ENCODE measurements at places on chromosomes 5 and 9. TPM values are rescaled to one million over a fixed set of nuclear protein-coding genes. Genes with fewer than 3 reads are reported as not detected.

DNA sequence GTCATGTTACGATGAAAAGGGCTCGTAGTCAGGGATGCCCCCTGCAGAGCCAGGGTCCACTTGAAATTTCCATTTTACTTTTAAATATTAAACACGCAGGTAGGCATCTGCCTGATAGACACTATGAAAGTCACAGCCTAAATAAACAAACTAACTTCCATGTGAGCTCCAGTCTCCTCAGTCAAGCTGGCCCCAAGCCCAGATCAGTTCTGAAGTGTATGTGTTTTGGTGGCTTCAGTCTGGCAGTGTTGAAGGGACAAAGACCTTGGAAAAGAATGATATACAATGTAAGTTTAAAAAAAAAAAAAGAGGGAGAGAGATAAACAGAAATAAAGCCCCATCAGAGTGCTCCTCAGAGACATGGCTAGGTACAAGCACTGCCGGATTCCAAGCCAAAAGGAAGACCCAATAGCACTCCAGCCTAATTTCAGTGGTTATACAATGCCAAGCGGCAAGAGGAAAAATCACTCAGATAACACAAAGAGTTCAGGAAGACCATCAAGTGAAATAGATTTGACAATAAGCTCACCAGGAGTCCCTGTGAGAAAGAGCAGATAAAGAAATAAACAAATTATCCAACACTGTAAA, 181.0 kb downstream of the BNC2 start:
- no peaks in the 10 kb centered on the region for H3K4me1 ChIP-seq
- no peaks in the 10 kb centered on the region for H3K36me3 ChIP-seq
- no peak overlapping the region for H3K4me3 ChIP-seq
- DNase-seq = peak; percentile 30
- peak overlapping the region; percentile 5 for H3K27ac ChIP-seq

- no peak overlapping the region for H3K4me3 ChIP-seq
- no peak for DNase-seq
- H3K4me1 ChIP-seq = peaks cover 11% of the 10 kb centered on the region
- no peaks in the 10 kb centered on the region for H3K36me3 ChIP-seq
Observed at GRCh38 chr5:68137511-68138140, 77.9 kb upstream of the PIK3R1 start.

GRCh38 chr5:178432421-178433272, 157.5 kb downstream of the COL23A1 start:
- no peak overlapping the region for H3K27ac ChIP-seq
- no peaks in the 10 kb centered on the region for H3K36me3 ChIP-seq
- peaks cover 18% of the 10 kb centered on the region for H3K4me1 ChIP-seq
- H3K27me3 ChIP-seq = peaks cover 10% of the 10 kb centered on the region
- DNase-seq = no peak

DNA sequence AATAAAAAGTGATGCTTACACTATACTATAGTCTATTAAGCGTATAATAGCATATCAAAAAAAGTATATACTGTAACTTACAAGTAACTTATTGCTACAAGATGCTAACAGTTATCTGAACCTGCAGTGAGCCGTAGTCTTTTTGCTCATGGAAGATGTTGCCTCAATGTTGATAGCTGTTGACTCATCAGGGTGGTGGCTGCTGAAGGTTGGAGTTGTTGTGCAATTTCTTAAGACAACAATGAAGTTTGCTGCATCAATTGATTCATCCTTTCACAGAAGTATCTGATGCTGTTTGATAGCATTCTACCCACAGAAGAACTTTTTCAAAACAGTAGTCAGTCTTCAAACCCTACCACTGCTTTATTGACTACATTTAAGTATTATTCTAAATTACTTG, 7.8 kb upstream of the C9orf40 start:
- H3K4me1 ChIP-seq = no peaks in the 10 kb centered on the region
- no peak for DNase-seq
- no peak overlapping the region for H3K4me3 ChIP-seq

GRCh38 chr9:77163884-77164283, 13.4 kb upstream of the VPS13A start:
- no peaks in the 10 kb centered on the region for H3K36me3 ChIP-seq
- no peak overlapping the region for H3K4me3 ChIP-seq
- no peaks in the 10 kb centered on the region for H3K27me3 ChIP-seq
- no peak overlapping the region for H3K27ac ChIP-seq
- no peaks in the 10 kb centered on the region for H3K4me1 ChIP-seq
- DNase-seq = peak; percentile 9

DNA sequence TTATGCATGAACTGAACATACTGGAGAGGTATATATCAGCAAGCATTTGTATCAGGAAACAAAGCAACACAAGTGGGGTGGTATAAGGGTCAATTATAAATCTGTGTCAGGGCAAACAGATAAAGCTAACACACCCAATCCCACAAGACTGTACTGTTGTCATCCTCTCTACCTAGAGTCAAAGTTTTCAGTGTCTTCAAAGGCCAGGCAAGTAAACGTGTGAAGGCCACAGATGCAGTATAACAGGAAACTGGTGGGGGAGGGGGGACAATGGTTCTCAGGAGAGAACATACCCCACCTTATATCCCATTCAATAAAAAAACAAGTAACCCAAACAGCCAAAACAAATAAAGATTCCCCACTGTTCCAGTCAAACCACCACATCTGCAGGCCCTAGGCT, 22.1 kb downstream of the ELP1 start:
- no peak overlapping the region for H3K4me3 ChIP-seq
- DNase-seq = peak; percentile 31

DNA sequence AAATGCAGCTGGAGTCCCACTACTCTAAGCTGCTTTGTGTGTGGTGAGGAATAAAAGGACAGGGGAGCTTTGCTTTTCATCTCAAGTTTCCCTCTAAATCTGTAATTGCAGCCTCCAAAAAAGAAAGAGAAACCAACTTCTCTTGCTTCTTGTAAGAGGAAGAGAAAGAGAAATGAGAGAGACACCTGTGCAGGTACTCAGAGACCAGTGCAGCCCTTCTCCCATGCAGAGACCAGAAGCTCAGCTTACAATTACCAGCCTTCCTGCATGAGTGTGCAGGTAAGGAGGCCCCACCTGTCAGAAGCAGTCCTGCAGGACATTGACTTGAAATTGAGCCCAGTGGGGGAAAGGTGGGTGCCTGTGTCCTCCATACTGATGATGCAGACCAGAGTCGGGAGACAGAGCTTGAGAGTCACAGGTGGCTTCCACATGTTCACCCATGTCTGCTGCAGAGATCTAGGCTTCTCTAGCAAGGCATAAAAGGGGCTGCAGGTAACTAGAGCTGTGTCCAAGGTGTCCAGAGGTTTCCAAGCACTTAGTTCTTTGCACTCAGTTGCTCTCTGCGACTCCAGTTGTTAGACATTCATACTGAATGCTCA, 15.3 kb upstream of the MED10 start:
- H3K27me3 ChIP-seq = no peaks in the 10 kb centered on the region
- no peak overlapping the region for H3K4me3 ChIP-seq
- no peak overlapping the region for H3K27ac ChIP-seq
- DNase-seq = no peak
- no peaks in the 10 kb centered on the region for H3K4me1 ChIP-seq
- H3K36me3 ChIP-seq = no peaks in the 10 kb centered on the region

DNA sequence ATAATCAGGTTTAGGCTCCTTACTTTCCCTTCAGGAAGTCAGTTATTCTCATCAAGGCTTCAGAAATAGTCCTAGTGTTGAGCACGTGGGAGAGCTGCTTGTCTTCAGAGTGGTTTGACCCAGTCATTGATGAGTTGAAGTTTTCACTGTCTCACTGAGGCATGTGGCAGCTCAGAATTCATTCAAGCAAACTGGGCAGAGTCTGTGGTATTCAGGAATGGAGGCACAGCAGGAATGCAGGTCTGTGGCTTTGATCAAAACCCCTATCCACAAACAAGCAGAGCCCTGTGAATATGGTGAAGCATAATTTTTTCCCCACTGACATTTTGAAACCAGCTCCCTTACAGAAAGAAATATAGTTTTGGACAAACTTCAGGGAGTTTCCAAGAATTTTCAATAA, 207.3 kb downstream of the CD180 start:
- no peaks in the 10 kb centered on the region for H3K27me3 ChIP-seq
- H3K4me1 ChIP-seq = peaks cover 3% of the 10 kb centered on the region
- H3K4me3 ChIP-seq = no peak overlapping the region
- DNase-seq = no peak
- H3K27ac ChIP-seq = no peak overlapping the region
- H3K36me3 ChIP-seq = no peaks in the 10 kb centered on the region

DNA sequence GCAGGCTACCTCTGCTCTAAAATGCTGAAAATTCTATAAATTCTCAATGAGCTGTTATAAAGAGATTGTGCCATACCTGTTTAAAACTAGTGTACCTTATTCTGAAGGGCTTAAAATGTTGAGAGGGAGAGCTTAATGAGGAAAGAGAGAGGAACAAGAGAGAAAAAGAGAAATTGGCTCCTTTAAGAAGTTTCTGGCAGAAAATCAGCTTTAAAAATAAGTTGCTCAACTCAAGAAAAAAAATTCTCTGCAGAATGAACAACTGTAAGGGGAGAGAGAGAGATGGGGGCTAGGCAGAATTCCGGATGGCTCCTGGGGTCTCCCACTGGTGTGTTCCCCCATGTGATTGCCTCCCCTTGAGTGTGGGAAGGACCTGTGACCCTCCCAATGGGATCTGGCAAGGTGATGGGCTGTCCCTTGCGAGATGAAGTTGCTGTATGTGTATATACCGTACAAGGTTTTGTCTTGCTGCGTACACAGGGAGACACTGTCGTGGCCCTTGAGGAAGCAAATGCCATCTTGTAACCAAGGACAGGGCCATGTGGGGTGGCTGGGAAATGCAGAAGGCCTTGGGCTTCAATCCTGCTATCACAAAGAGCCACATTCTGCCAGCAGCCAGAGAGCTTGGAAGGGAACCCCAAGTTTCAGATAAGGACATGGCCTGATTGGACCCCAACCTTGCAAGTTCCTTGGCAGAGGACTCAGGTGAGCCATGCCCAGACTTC, 64.3 kb upstream of the S1PR3 start:
- no peaks in the 10 kb centered on the region for H3K36me3 ChIP-seq
- no peak for DNase-seq
- no peak overlapping the region for H3K27ac ChIP-seq
- H3K27me3 ChIP-seq = no peaks in the 10 kb centered on the region

DNA sequence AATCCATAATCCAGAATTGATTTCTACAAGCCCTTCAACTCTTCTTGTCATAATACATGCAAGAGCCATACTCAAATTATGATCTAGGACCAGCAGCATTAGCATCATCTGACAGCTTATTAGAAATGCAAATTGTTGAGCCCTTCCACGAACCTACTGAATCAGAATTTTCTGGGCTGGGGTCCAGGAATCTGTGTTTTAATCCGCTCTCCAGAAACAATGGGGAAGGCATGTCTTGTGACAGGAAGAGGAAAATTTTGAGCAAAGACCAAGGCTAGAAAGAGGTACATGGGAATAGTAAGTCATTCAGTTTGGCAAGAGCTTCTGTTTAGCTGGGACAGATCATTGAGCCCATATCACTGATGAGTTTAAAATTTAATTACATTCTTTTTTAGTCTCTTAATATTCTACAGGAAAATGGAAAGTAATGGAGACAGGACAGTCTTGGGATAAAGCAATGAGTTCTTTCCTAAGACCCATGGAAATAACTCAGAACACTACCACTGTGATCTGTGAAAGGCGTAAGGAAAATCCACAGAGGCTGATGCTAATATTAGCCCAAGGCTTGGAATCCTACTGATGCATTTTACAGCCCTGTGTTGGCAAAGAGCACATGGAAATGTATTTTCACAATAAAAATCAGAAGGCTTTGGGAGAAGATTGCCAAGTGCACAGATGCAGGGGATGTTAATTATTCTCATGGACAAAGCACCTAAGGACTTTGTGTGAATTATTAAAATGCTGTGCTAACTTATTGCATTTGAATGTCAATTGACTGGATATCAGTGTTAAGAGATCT, 73.7 kb upstream of the STK32A start:
- H3K27ac ChIP-seq = no peak overlapping the region
- no peaks in the 10 kb centered on the region for H3K4me1 ChIP-seq
- no peak for DNase-seq
- H3K36me3 ChIP-seq = no peaks in the 10 kb centered on the region
- no peak overlapping the region for H3K4me3 ChIP-seq

DNA sequence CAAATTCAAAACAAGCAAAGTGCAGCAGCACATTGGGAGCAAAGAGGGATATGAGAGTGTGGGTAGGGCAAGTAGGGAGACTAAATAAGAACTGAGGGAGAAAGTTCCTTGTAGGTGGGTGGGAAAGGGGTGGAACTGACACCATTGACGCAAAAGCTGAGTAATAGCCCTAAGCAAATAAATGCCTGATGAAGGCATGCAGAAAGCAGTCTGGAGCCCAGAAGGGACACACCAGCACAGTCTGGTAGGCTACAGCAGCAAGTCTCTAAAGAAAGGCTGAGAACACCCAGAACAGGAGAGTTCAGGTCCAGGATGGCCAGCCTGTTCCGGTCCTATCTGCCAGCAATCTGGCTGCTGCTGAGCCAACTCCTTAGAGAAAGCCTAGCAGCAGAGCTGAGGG, at the start of gene INSL4:
Gene INSL4, plus strand, starts transcription at position 208 of the 400 bp plus-strand sequence. Its CDS starts 105 bp downstream, at position 313.
- H3K4me1 ChIP-seq = no peaks in the 10 kb centered on the region
- H3K4me3 ChIP-seq = no peak within 1 kb of the TSS
- no peaks in the 10 kb centered on the region for H3K36me3 ChIP-seq
- no peaks in the 10 kb centered on the region for H3K27me3 ChIP-seq

GRCh38 chr5:108753331-108753730, 5.6 kb downstream of the FER start:
- peak overlapping the region; percentile 15 for H3K27ac ChIP-seq
- peaks cover 28% of the 10 kb centered on the region for H3K4me1 ChIP-seq
- H3K27me3 ChIP-seq = no peaks in the 10 kb centered on the region
- H3K4me3 ChIP-seq = no peak overlapping the region
- no peak for DNase-seq

DNA sequence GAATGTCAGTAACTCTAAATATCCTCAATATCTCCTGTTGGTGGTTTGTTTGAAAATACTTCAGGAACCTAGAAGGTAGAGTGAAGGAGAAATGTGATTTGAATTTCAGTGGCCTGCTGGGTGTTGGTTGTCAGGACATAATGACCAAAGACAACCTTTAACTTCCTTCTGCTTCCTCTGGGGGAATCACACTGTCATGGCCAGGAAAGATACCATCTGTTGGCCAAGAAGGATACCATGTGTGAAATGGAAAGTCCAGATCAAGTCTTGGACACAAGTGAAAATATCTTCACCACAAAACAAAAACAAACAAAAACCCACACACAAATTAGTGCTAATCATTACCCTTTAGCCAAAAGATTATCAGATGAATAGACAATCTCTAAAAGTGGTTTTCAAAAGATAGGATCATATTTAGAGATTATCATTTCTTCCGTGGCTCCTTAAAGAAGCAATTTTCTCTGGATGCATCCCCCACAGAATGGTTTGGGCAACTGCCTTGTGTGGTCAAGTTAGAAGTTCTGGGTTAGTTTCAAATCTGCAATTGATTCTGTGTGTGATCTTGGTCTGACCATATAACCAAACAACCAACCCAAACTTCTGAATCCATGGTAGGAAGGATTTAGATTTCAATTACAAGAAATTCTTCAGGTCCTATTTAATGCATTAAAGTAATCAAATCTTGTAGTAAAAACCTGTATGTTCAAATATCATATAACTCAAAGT, 1.6 kb downstream of the C1QTNF3 start:
- H3K4me3 ChIP-seq = no peak overlapping the region
- no peaks in the 10 kb centered on the region for H3K36me3 ChIP-seq
- H3K27ac ChIP-seq = no peak overlapping the region
- no peaks in the 10 kb centered on the region for H3K27me3 ChIP-seq
- H3K4me1 ChIP-seq = peaks cover 58% of the 10 kb centered on the region

GRCh38 chr5:148765061-148765460, 61.4 kb upstream of the ADRB2 start:
- H3K4me3 ChIP-seq = no peak overlapping the region
- DNase-seq = no peak
- H3K27ac ChIP-seq = no peak overlapping the region
- H3K27me3 ChIP-seq = no peaks in the 10 kb centered on the region
- no peaks in the 10 kb centered on the region for H3K36me3 ChIP-seq

The ABITRAM gene
- 5.9 TPM for total RNA-seq

The NR6A1 gene
- total RNA-seq = 1.5 TPM

The SPINK7 gene
- not detected for total RNA-seq

The APBA1 gene
- total RNA-seq = 5.3 TPM

The FAM169A gene
- 11.2 TPM for total RNA-seq

The IL13 gene
- total RNA-seq = not detected

Data from stomach (tissue), 19 donors.